ENCODE measurements at places on chromosomes 7 and 10.

DNA sequence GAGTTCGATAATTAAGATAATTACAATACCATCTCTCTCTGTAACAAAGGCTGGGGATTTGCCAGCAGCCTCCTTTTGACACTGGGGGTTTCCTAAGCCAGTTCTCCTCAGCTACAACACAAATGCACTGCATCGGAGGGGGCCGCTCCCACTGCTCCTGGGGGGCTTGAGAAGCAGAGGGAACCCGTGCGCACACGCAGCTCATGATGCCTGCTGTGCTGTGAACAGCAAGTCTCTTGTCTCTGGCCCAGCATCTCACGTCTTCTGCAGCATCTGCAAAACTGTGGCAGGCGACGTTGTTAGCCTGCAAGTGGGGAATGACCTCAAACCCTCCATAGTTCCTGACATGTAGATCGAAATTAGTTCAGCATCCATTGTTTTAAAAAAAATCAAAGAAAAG is 5.5 kb downstream of the VIPR2 start:
- no peak for DNase-seq

DNA sequence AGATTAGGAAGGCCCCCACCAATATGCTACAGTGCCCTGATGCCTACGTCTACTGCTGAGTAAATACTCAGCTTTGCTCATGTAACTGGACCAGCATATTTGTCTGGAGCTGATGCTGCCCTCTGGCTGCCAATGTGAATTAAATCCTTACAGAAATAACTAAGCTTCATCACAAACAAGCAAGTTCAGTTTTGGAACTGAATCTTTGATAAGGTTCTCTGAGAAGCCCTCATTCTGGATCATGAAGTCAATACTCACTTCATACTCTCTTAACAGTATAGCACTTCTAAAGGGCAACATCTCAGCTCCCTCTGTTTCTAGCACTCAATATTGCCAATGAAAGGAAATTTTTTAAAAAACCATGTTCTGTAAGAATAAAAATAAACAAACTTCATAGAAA is 246.7 kb downstream of the ETV1 start:
- no peak for DNase-seq

- DNase-seq, result no peak
Measured at GRCh38 chr7:100584683-100585510, 1.0 kb downstream of the LRCH4 start.

GRCh38 chr7:2934211-2934731 is 90.2 kb upstream of the GNA12 start:
- peak; percentile 19 for DNase-seq

DNA sequence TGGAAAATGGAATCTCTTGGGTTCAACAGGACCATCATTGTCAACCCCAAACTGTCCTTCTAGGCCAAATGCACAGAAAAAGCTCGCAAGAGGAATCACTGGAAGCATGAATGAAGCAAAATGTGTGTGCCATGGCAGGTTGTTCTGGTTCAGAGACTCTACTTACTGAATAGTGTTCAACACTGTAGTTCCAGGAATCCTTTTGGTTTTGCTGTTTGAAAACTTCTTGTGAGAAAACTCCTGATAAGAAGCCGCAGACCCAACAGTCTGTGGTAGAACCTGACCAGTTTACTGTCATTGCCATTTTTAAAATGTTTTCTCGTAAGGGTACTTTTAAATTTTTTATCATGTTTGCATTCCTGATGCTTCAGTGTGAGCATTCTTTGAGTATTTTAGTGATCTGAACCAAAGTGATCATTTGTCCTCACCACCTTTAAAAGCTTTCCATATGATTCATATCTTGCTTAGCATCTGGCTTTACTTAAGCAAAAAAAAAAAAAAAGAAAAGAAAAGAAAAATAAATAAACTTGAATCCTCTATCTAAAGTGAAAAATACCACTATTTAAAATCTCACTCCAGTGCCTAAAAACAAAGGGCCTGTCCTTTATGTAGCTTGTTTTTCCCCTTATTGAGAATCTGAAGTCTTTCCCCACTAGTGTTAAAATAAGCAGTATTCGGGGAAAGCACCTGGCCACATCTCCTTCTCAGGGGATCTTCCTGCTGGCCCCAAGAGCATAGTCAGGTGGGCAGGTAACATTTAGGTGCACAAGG is 92.4 kb downstream of the WNT2 start:
- no peak for DNase-seq

DNA sequence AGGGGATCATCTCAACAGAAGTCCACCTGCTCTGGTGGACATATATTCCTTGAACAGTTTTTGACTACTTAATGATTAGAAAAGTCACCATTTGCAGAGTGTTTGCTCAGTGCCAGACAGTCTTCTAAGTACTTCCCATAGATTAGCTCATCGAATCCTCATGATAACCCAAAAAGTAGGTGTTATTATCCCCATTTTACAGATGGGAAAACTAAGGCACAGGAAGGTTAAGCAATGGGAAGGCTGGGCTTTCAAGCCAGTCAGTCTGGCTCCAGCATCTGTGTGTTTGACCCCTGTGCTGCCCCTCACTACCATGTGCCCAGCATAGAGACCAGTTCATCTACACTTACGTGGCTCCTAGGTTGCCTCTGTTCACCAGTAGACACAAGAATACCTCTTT is 15.9 kb downstream of the CDHR3 start:
- no peak for DNase-seq

DNA sequence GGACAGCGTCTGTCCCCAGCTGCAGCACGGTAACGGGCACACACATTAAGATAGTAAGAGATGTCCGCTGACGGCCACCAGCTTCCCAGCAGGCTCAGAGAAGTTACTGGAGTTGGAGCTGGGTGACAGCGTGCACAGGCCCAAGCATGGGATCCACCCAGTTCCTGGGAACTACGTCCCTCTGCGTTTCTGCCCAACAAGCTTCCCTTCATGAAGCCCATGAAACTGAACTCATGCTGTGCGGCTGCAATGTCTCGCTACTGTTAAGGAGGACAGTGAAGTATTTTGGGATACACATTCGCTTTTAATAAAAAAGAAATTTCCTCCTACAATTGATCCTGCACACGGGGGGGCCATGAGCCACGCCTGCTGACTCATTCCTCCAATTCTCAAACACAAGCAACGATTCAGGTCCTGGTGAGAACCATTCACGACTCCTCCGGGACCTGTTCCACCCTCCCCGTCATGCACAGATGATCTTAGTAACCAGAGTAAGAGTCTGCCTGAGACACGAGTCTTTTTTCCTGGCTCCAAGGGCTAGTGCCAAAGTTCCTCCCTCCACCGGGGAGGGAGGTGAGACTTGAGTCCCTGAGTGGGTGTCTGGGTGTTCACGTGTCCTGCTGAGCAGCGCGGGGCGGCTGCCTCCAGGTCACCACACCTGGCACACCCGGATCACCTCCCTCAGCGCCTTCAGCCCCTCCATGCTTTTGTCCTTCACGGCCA is 2.6 kb downstream of the PSMG3 start:
- DNase-seq, result no peak

GRCh38 chr10:119250641-119251314 is 43.4 kb downstream of the GRK5 start:
- no peak for DNase-seq

DNA sequence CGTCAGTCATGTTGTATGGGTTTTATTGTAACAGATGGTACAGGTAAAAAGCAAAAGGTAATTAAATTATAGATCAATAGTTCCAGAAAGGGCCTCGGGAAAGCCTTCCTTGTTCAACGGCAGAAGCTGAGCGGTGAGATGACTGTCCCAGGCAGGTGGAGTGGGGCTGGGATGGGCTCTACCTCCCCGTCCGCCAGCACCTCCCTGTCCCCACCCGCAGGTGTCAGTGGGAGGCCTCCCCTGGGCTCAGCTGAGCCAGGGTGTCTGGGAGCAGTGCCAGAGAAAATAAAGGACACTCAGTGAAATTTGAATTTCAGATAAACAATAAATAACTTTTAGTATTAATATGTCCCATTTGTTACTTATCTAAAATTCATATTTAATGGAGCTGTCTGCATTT is 58.9 kb downstream of the CLRN3 start:
- no peak for DNase-seq

GRCh38 chr7:91266689-91267090 is 2.5 kb downstream of the FZD1 start:
- DNase-seq, result no peak

GRCh38 chr7:141706239-141707064 is 1.7 kb upstream of the WEE2 start:
- DNase-seq, result no peak

DNA sequence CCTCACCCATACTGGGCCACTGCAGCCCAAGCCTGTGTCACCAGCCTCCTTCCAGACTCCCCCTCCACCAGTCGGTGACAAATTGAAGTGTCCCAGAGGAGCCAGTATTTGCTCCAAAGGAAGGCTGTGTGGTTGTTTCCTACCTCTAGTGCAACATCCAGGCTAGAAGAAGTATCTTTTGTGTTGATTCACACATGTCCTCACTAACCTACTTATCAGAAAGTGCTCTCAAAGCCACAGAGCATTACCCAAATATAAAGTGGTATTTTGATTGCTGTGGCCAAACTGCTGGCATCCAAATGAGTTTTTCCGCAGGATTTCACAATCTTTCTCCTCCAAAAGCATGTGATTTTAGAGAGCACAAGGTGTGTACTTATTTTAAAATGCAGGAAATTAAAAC is 134.8 kb downstream of the CUL2 start:
- no peak for DNase-seq

DNA sequence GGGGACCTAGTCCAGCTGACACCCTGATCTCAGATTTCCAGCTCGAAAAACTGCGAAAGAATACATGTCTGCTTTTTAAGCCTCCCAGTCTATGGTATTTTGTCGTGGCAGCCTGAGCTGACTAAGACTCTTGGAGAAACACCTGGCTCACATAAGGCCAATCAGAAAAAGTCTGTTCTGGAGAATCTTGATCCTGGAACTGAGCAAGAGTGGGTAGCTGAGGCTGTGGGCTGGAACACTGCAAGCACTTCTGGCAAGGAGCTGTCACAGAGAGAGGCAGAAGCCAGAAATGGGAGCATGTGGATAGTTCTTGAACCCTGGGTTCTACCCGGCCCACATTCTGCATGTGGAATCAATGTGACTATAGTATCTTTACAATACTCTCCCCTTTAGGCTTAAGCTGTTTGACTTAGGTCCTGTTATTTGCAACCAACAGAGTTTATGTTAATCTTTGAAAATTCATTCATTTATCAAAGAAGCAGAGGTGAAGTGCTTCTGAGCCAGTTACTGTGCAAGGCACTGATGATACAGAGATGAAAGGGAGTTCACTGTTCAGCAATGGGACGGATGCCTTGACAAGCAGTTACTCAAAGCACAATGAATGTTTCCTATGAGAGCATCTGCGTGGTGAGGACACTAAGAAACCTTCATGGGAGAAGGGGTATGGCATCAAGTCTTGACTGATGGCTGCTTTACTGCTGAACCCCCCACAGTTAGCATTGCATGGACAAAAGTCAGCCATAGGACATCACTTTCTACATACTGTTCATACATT is 4.4 kb upstream of the C10orf90 start:
- no peak for DNase-seq

GRCh38 chr10:107126512-107127065 is 37.9 kb downstream of the SORCS1 start:
- DNase-seq, result no peak

GRCh38 chr10:103765981-103766380 is 89.4 kb downstream of the SH3PXD2A start:
- peak; percentile 58 for DNase-seq

GRCh38 chr10:77911535-77912123 is 14.9 kb downstream of the DLG5 start:
- DNase-seq, result no peak

DNA sequence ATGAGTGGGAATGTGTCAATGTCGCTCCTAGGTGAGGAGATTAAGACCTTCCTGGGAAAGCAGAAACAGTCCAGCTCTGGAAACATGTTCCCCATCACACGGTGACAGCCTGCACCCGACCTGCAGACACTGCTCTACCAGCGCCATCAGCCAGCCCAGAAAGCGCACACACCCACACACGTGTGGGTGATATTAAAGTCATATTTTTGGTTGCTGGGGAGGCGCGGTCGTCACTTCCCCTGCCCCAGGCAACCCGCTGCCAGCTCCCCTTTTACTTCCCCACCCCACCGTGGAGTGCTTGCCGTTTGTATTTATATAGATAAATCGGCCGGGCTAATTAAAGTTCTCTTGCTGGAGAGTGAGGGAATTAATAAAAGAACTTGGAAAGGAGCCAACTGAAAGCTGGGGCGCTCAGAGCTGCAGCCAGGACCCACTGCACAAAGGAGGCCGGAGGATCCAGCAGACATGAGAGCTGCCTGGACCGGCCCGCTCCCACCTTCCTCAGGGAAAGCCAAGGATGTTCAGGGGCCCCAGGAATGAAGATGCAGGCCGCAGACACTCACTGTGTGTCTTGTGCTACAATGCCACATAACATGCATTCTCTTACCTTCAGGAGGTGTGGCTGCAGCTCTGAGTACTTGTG is 145.2 kb upstream of the UNC5B start:
- no peak for DNase-seq

DNA sequence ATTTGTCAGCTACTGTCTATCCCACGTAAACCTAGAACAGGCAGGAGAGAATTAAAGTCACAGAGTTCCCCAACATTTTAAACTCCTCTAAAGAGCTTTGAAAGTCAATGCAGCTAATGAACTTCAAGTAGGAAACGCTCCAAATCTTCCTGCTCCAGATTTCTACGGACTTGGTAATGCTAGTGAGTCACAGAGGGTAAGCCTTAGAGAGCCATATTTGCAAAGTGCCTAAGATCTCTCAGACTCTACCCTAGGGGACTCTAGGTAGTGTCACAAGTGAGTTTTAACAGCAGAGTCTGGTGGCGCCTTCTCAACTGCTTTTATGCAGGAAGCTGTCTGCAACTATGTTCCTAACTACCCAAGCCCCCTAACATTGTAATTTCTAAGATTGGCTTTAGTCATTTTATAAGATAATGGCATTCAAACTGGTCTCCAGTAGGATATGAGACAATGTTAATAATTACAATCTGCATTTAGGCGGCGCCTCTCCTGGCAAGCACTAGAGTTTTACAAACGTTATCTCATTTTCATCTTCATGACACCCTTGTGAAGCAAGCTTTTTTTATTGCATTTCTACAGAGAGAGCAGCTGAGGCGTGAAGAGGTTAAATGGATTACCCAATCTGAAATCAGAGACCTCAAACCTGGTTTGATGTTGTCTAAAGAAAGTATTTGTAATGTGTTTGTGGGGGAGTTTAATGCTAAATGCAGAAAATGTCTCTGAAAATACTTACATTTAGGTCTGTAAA is 22.0 kb upstream of the FZD1 start:
- DNase-seq, result no peak

DNA sequence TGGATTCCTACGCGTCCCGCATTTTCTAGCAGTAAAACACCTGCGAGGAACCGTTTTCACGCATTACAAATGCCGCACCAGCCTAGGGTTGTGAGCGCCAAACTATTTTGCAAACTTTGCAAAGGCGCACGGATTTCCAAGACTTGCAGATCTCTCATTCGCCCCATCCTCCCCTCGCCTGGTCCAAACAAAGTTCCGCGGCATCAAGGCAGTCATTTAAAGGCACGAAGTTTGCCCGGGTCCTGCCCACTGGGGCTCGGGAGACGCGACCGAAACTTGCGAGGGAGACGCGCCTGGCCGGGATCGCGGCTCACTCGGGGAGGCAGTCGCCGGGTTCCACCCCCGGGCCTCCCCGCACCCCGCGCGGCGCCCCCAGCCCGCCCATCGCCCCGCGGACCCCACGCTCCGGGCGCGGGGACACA is 613 bp downstream of the USP6NL start:
- no peak for DNase-seq

All from stimulated activated CD4-positive, alpha-beta T cell treated with anti-CD3 and anti-CD28 coated beads, TNF-alpha, amount 100 ng/mL, for 48 hours (primary cell).